ENCODE measurements at places on chromosomes 4 and X. TPM values are rescaled to one million over a fixed set of nuclear protein-coding genes. Genes with fewer than 3 reads are reported as not detected.

DNA sequence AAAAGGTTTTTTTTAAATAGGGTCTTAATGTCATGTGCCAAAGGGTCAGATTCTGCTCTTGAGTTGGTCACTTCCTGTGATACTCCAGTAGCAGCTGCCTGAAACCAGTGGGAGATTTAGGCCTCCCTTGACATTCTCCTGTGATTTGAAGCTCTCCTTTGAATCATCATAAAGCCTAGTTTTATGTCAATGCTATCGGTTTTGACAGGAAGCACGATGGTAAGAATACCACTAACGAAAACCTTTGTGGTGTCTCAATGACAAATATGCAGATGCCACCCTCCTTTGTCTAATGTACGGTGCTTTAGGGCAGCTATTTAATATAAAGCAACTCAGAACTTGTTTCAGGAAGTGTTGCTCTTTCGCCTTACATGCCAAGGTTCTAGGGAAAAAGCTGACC lies 44.2 kb downstream of the CCNI start:
- DNase-seq, result no peak

- DNase-seq, result no peak
Measured at GRCh38 chrX:132470831-132471230, 18.0 kb downstream of the MBNL3 start.

DNA sequence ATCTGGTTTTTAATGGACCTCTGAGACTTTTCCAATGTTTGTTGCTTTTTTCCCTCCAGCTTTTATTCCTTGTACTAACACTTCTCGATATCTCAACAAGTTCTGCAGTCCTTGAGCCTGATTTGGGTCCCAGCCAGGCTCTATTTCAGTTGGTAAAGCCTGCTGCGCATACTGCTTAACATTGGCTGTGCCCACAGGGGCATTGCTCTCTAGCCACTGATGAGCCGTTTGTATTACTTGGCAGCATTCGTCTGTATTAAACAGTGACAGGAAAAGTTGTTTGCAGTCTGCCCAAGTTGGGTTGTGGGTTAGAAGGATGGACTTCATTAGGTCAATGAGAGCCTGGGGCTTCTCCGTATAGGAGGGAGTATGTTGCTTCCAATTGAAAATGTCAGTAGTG lies 59.6 kb upstream of the XAGE1B start:
- DNase-seq, result peak; percentile 46

GRCh38 chr4:114754616-114755015 lies 156.0 kb downstream of the UGT8 start:
- no peak for DNase-seq

DNA sequence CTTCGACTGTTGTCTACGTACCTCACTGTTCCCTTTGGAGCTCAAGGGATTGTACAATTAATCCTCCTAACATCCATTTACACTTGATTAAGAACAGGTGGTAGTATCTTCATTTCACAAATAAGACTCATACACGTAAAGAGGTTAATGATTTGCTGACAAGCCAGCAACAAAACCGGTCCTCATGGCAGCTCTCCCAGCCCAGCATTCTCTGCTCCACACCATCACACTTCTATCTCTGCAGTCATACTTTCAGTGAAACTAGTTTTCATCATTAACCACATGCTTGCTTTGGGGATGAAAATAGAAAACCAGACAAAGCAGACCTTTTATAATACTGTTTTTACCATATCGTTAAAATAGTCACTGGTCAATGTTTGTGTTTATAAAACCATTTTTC lies 28.7 kb upstream of the CASK start:
- no peak for DNase-seq

FAAH2 gene
- 9.4 TPM for total RNA-seq

CXCL3 gene
- total RNA-seq, result not detected

Data from left lobe of liver (tissue), 2 donors.